GM12865 (cell line): ENCODE measurements at places on chromosomes 4 and X.
A peak's percentile ranks its signal among the peaks of the same experiment; 100 is the strongest.

GRCh38 chr4:167873496-167873895 lies 218.8 kb upstream of the ANXA10 start:
- no peak for DNase-seq

DNA sequence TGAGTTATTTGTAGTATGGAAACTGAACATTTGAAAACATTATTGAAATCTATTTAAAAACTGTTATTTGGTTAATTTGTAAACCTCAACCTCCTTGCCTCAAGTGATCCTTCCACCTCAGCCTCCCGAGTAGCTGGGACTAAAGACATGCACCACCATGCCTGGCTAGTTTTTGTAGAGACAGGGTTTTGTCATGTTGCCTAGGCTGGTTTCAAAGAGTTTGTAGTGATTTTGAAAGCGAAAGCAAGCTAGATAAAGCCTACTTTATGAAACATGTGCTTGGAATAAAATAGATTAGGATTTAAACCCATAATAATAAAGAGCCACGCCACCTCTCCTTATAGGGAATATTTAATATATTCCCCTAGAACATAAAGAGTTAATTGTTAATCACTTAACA lies 23.5 kb downstream of the ARSJ start:
- DNase-seq: peak; percentile 35

DNA sequence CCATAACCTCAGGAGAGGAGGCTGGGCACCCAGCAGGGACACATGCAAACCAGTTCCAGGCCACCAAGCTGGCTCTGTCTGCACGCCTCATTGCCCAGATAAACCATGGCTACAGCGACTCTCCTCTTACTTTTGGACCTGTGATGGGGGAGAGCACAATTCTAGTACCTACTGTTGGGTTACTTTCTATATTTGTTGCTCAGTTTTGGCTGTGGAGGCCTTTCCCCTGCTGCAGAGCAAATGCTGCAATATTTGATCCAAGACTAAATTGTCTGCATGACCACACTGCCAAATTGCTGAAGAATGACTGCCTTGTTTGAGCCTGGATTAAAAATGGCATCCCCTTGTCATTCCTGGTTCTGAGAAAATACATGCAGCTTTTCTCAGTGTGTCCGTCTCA lies 253.5 kb downstream of the ARHGAP10 start:
- no peak for DNase-seq

- DNase-seq: no peak
These were observed 77.2 kb downstream of the FHIP1A start for GRCh38 chr4:151486168-151486567.

DNA sequence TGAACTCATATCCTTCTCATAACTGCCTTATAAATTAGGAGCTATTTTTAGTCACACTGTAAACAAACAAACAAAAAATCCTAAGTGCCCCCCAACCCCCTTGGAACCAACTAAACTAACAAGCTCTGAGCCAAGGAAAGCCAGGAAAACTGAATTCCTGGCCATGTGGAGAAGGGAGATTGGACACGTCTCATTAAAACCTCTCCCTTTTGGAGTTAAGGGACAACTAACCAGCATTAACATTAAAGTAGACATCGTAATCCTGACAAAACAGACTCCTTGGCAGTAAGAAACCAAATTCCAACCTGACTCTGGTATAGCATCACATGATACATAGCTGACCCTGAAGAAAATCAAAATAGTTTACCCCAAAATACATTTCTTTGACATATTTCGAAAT lies 937.1 kb upstream of the GRIA3 start:
- DNase-seq: no peak

DNA sequence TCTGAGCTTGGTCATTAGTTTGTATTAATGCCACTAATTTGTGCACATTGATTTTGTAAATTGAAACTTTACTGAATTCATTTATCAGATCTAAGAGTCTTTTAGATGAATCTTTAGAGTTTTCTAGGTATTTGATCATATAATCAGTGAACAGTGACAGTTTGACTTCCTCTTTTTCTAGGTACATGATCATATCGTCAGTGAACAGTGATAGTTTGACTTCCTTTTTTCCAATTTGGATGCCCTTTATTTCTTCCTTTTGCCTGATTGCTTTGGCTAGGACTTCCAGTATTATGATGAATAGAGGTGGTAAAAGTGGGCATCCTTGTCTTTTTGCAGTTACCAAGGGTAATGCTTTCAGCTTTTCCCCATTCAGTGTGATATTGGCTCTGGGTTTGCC lies 421.4 kb upstream of the CPXCR1 start:
- no peak for DNase-seq
